ENCODE measurements at places on chromosomes 7 and 10.

- DNase-seq: no peak
These were observed 80.7 kb downstream of the TCERG1L start for GRCh38 chr10:131230641-131231322.

DNA sequence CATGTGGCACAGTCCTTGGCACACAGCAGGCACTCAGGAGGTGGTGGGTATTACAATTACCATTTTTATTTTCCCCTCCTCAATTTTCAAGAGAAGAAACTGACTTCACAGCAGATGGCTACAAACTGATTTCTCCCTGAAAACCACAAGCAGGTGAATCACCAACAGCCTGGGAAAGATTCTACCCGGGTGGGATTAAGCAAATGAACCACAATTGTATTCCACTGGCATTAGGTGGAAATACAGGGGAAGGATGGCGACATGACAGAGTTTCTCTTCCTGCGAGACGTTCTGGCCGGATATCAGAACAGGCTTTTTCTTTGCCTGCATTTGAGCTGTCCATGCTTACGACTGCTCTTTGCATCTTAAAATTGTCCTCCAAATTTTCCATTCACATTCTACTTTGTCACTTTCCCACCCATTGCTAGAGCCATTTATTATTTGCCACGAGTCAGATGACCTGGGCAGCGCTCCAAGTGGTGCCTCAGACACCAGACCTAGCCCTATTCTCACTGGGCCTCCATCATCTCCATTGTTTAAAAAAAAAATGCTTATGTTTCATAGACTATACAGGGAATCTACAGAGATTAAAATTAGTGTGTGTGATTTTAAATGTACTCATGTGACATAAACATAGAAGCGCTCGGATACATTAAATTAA is 4.6 kb downstream of the DENND11 start:
- DNase-seq: no peak

DNA sequence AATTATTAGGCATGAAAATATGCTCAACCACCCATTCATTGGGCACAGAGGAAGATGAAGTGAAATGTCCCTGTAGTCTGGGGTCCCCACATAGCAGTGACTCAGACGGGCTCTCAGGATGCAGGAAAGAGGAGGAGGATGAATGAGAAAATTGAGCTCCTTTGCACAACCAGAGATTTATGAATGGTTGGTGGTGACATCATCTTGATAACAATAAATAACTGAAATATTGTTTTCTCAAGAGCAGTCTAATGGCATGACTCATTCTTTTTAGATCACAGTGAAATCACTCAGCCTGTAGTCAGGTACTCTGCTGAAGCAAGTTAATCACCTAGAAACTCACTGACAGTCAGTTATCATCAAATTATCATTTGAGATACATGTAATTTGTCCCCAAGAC is 254.1 kb downstream of the RELN start:
- DNase-seq: no peak

DNA sequence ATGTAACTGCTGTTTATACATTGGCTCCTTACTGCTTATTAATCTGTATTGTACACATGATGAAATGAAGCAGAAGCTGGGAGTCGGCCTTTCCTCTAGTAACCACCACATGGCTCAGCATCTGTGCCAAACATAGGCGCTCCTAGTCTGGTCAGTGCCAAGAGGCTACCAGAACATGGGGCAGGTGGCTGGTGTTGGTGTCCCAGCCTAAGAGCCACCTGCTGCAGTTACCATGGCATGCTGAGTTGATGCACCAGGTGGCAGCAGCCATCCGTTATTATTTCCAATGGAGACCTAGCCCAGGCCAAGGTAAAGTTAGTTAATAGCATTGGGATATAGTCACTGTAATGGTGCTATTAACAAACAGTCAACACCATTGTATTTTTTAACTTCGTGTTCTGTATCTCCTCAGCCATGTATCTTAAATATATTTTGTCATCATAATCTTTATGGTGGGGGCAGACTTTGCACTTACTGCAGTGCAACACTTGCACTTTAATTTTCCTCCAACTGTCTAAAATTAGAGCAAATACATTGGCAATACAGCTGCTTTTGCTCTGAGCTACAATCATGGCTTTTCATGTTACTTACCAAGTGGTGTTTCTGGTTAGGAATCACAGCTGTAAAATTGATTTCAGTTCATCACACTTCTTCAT is 33.1 kb downstream of the HBP1 start:
- DNase-seq: no peak

GRCh38 chr7:129777993-129778769 is 166.7 kb downstream of the NRF1 start:
- DNase-seq: no peak

DNA sequence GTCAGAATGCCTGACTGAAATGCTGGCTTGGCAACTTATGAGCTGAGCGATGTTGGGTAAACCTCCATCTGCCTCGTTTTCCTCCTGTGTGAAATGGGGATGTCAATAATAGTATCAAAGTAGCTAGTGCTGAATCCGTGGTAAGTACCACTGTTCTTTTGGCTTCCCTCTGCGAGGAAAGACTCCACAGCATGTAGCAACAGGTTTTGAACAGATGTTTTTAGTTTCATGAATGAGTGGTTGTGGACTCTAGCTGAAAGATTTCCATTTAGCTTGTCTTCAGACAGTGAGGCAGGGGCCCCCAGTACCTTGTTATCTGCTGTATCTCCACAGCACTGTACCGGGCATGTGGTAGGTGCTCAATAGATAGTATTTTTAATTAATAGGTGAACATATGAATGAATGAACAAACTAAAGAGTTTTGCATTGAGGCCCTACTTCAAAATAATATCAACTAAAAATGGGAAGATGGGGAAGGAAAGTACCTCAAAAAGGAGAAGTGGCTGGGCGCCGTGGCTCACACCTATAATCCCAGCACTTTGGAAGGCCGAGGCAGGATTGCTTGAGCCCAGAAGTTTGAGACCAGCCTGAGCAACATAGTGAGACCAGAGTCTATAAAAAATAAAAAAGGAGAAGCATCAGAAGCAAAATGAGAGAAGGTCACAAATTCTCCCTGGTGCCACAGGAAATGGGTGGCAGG is 5.6 kb upstream of the DLG5 start:
- no peak for DNase-seq

- DNase-seq: no peak
These were observed 10.5 kb upstream of the EBLN1 start for GRCh38 chr10:22228167-22228938.

DNA sequence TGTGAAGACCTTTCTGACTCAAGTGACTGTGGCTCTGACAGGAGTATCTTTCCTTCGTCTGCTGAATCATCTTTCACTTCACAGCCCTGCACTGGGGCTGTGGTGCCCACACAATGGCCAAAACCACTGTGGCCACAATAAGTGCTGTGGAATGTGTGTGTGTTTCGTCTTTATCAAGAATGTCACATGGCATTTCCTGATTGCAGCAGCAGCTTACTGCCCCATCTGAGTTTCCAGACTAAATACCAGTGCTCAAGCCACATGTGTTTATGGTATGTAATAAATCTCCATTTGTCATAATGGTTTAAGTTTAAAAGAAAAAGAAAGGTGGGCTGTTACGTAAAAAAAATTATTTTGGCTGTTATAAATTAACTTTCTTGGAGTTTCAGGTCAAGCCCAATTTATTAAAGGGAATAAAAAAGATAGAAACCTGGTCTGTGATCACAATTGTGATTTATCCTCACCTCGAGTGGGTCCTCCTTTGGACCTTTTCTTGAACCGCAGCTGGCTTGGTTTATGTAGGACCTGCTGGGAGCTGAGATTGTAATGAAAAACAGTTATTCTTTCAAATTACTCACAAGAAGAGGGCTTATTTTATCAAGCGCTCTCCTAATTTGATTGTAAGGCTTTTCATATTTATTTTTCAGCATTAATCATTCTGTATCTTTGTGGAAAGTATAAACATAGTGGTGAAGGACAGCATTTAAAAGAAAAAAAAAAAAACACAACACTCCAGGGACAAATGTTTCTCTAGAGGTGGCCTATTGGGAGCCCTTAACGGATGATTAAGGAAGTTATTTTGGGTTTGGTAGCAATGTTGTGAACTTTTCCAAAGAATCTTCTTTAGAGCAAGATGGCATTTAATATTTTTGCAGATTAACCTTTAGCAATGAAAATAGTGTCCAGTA is 116.2 kb downstream of the LRMDA start:
- DNase-seq: no peak

DNA sequence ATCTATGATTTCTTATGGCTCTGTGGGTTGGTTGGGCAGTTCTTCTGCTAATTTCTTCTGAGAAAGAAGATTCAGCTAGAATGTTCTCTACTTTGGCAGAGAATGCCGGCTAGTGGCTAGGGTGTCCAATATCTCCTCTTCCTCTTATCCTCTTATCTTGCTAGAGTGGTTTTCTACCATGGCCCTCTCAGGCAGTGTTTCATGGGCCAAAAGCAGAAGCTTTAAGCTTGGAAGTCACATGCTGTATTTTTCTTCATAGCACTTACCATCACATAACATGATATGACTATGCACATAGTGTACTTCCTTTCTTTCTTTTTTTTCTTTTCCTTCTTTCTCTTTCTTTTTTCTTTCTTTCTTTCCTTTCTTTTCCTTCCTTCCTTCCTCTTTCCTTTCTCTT is 140.0 kb downstream of the ITGB8 start:
- DNase-seq: no peak

- DNase-seq: no peak
These were observed 44.9 kb downstream of the JCAD start for GRCh38 chr10:30014511-30014910.

GRCh38 chr7:45080958-45081669 is 7.7 kb downstream of the NACAD start:
- peak; percentile 60 for DNase-seq

DNA sequence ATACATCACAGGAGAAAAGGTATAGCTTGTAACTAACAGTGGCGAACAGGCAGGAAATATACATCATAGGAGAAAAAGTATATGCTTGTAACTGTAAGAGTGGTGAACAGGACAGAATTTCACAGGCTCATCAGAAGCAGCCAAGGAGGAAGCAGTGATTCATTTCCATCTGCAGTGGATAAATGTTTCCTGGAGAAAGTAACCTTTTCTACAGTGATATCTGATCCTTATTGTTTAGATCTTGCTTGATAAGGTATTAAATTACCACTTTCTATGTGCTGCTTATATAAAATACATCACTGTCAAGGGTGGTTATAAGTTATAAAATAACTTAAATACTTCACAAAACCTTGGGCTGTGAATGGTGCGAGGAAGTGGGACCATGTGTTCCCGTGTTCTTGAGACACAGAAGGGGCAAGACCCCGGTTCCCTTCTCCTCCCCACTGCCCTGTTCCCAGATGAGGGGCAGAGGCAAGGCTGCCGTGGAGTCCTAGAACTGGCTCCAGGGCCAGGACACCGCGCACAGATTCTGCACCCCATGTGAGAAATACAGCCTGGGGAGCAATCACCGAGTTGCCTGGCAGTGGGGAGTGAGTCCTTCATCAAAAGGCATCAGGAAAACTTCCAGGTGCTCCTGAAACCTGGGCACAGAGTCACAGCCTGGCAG is 135.2 kb downstream of the DIP2C start:
- no peak for DNase-seq

DNA sequence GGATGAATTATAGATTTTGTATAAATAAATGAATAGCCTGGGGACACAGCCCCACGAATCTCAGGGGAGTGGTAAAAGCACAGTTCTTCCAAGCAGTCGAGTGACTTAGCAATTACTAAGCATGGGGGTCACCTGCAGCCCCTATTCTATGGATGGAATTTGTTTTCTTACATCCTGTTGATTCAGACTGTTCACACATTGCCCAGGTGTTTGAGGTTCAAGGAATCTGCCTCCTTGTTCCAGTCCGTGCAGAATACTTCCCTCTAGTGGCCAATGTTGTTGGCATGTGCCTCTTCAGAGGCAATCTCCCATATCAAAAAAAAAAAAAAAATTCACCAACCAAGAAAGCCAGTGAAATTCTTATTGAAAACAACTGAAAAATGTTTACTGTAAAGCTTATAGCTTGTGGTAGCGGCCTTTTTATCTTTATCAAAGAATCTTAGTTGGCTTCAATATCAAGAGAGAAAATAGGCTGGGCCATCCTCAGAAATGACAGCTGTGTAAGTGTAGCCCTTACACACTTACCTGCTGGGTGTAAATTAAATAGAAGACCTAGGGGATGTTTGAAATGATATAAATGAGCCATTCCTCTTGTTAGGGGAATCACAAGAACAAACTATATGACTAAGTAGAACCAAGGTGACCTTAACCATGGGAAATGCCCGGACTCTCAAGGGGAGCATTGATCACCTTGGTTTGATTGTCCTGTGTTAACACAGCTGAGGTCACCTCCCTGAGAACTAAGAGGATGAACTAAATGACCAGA is 7.8 kb downstream of the LIPM start:
- DNase-seq: no peak

DNA sequence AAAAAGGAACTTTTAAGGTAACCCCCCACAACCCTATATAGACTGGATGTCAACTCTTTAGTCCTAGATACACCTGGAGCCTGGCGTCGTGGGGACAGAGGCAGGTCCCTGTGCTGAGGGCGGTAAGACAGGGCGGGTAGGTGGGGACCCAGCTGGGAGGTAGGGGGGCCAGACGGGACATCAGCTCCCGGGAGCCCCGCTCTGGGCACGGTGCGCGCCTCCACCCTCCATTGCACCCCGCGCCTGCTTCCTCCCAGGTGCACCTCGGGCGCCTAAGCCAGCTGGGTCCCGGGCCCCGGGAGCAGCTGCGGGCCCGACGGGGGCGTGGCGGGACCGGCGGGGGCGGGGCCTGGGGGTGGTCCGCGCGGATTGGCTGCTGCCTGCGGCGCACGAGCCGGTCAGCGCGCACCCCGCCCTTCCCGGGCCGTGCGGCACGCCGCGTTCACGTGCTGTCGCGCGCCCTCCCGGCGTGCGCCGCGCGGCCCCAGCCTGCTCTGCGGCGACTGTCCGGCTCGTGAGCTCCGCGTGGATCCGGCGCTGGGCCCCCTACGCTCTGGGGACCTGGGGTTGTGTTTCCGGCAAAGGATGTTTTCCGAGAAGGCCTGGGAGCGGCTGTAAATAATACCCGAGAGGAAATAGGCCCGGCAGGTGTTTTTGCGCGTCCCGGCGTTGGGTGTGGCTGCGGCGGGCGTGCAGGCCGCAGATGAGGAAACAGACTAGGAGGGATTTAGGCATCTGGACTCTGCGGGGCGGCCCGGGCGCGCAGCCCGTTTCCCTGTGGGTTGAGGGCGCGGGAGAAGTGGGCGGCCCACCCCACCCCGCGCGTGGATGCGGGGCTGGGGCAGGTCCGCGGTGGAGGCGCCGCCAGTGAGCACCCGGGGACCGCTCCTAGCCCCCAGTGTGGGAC is 39.1 kb upstream of the PFKFB3 start:
- peak; percentile 81 for DNase-seq

- no peak for DNase-seq
These were observed 3.5 kb downstream of the NOS3 start for GRCh38 chr7:150994141-150994837.

All from tibial artery (tissue), 4 donors.